MV-4-11 (cell line): ENCODE measurements at places on chromosomes 3 and 15.

- no peak for DNase-seq
Observed at GRCh38 chr15:48414015-48414414, 82.8 kb downstream of the DUT start.

GRCh38 chr15:31305796-31306425 lies 20.7 kb upstream of the KLF13 start:
- no peak for DNase-seq

DNA sequence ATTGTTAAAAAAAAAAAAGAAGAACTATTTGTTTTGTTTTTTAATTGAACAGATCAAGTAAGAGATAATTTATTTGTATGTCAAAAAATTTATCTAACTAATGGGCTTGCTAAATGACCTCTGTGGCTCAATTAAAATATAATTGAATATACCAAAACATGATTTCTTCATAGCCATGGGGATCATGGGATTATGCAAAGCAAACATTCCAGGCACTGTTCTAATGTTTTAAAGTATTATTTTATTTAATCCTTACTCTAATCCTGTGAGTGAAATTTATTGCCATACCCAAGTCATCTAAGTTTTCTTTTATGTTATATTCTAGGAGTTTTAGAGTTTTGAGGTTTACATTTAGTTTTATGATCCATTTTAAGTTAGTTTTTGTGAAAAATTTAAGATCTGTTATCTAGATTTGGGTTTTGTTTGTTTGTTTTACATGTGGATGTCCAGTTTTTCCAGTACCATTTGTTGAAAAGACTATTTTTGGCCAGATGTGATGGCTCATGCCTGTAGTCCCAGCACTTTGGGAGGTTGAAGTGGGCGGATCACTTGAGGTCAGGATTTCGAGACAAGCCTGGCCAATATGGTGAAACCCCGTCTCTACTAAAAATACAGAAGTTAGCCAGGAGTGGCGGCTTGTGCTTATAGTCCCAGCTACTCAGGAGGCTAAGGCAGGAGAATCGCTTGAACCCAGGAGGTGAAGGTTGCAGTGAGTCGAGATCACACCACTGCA lies 52.3 kb upstream of the CNOT10 start:
- peak; percentile 66 for DNase-seq

DNA sequence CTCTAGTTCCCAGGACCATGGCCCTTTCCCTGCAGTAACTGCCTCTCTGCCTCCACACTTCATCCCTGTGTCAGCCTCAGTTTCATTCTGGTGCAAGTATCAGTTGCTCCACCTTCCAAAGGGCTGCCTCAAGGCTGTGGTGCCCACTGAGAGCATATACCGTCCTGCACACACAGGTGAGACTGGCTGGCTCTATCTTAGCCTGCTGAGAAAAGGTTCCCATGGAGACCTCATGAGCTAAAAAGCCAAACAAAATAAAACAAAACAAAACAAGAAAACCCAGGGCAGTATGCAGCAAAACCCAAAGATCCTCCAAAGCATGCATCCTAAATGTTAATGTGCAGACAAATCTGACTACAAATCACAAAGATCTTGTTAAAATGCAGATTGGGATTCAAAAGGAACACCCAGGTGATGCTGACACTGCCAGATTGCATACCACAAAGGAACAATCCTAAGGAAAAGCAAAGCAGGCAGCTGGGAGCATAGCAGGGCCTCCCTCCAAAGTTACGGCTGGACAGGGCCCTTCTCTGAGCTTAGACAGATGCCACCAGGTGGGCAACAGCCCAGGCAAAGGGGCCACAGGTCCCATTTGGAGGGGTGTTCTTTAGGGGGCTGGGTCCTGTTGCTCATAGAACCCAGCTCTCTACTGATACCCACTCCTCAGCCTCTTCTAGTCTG lies 76.3 kb upstream of the SLCO2A1 start:
- DNase-seq, result no peak

GRCh38 chr15:67784090-67784781 lies 41.1 kb upstream of the SKOR1 start:
- DNase-seq, result peak; percentile 89

DNA sequence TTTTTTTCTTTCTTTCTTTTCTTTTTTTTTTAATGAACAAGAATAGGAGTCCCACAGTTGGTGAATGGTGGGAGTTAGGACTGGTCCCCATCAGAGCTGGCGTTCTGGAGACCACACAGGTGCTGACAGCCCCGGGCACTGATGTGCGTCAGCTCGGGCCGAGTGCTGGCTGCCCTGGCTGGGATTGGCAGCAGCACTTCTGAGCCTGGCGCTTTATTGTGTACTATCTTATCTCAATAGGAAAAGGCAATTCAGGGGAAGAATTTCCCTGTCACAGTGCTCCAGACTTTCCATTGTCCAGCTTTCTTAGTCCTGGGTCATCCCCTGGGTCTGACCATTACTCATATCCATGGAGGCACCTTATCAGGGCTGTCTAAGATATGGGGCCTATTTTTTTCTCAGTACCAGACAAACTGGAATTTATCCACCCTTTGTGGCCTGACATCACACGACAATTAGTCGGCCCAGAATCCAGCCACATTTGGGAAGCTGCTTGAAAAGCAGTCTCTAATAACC lies 54.1 kb downstream of the TMEM44 start:
- DNase-seq, result no peak

DNA sequence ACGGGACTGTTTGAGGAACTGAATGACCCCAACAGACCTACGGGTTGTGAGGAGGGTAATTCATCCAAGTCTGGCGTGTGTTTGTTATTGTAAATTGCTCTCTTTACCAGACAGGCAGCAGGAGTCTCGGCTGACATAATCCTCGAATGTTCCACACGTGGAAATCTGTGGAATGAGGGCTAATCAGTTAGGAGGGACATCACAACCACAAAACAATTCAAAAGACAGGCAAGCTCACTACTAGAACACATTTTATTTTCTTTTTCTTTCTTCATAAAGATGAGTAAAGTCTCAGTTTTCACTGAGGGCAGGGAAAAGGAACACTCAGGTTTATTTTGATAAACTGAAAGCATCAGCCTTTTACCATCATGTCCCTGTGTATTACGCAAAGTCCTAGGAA lies 53.8 kb downstream of the GRK7 start:
- DNase-seq, result no peak

DNA sequence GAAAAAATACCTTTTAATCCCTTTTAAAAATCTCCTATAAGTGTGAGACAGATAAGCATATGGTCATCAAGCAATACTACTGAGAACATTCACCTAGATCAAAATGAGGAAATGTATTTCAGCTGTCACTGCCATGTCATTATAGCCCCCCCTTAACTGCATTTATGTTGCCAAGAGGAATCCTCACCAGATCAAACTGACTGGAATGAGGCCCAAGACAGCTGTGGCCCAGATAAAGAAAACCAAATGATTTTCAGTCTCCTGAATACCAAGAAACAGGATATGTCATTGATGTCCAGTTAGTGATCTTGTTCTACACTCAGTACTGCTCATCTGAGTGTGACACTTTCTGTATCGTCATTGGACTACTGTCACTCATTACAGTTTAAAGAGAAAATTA lies 35.1 kb upstream of the CPB1 start:
- no peak for DNase-seq

- DNase-seq, result no peak
Observed at GRCh38 chr3:177946048-177946447, 590.2 kb upstream of the KCNMB2 start.

- peak; percentile 64 for DNase-seq
Observed at GRCh38 chr3:15405448-15406050, 21.8 kb downstream of the METTL6 start.

- DNase-seq, result no peak
Observed at GRCh38 chr3:100719136-100719535, 9.8 kb downstream of the TFG start.

DNA sequence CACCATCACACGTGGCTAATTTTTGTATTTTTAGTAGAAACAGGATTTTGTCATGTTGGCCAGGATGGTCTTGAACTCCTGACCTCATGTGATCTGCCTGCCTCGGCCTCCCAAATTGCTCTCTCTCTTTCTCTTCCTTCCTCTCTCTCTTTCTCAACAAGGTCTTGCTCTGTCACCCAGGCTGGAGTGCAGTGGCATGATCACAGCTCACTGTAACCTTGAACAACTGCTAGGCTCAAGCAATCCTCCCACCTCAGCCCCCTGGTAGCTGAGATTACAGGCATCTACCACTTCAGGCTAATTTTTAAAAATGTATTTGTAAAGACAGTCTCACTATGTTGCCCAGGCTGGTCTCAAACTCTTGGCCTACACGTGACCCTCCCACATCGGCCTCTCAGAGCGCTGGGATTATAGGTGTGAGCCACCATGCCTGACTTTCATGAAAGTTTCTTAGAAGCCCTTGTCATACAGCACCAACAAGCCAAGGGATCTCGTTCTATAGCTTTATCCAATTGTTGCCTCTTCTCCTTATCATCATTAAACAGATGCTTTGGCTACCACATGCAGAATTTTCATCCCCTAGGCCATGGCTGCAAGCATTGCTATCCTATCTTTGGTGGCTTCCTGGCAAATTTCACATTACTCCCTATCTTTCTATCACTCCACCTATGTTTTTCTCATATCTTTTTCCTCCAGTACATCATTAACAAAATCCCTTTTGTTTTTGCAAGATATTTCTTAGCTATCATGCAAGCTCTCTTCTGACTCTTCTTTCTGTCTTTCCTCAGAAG lies 5.7 kb downstream of the CCDC32 start:
- no peak for DNase-seq

GRCh38 chr15:56805466-56806147 lies 72.3 kb upstream of the ZNF280D start:
- DNase-seq, result peak; percentile 22

DNA sequence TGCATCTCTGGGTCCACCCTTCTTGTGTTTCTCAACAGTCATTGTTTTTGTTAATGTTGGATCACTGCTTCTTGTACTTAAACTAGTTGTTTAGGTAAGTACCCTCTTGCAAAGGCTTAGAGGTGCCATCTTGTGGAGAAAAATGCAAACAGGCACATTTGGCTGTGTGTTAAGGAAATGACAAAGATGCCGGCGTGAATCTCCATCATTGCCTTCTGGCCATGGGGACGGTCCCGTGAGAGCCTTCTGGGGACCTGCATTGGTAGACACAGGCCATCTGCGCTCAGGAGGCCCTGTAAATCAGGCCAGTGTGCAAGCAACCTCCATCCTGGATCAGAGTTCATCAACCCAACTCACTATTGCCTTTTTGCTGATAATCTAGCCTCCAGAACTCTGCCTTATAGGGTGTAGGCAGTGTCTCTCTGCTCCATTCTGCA lies 158.6 kb upstream of the NR2E3 start:
- DNase-seq, result no peak

GRCh38 chr15:29126821-29127461 lies 142.7 kb downstream of the NSMCE3 start:
- DNase-seq, result no peak

- peak; percentile 74 for DNase-seq
Observed at GRCh38 chr3:152272771-152273242, 4.1 kb downstream of the MBNL1 start.
